ENCODE measurements at places on chromosomes 3 and 15.

DNA sequence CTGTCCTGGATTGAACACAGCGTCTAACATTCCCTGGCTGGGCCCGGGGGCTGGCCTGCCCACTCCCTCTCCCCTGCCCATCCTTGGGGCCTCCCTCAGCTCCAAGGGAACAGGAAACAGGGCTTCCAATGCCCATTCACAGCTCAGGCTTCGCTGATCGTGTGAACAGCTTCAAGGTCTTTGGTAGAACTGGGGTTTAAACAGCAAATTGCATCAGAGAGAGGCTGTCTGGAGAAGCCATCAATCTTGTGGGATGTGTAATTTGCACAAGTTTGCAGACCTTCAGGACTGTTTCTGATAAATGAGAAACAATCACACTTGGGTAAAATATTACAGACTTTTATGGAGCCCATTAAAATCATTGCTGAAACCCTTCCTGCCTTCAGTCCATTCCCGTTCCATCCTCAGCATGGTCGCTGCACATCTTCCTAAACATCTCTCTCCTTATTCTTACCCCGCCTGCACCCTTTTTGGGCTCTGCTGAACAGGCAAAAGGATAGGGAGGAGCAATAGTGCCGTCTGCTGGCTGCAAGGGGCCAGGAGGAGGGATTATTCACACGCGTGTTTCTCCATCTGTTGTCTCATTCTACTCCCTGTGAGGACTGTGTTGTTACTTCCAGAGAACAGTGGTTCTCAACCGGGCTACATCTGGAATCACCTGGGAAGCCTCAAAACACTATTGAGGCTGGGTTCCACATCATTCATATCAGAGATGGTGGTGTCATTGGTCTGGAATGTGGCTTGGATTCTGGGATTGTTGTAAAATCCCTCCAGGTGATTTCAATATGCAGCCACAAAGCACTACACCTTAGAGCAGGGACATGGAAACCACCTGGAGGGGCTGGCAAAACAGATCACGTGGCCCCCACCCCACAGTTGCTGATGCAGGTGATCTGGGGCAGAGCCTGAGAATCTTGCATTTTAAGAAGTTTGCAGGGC is 116.3 kb downstream of the CLSTN2 start:
- DNase-seq: no peak

GRCh38 chr3:194487289-194488054 is 670 bp upstream of the ATP13A3 start:
- DNase-seq: no peak

GRCh38 chr15:39777496-39777895 is 5.1 kb downstream of the FSIP1 start:
- no peak for DNase-seq

DNA sequence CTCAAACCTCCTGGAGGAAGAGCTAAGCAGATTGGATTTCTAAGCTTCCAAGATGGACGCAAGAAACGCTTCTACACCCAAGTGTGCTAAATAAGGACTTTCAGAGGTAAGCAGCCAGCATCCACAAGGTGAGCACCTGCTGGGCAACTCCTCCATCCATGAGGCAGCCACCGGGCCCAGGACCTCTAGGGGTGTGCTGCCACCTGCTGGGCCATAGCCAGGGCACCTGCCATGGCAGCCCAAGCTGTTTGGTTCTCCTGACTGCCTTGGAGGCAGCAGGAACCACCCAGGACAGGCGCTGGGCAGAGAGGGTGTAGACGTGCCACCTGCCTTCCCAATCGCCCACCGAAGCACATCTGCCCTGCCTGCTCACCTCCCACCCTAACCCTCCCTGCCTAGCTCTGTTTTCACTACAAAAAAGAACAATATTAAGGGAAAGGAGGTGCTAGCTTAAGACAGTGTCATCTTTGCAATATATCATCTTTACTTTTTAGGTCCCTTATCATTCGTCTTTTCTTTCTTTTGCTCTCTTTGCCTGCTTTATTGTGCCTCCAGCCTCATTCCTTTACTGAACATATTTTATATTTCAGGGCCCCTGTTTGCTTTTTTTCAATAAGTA is 12.9 kb downstream of the C15orf62 start:
- DNase-seq: no peak

DNA sequence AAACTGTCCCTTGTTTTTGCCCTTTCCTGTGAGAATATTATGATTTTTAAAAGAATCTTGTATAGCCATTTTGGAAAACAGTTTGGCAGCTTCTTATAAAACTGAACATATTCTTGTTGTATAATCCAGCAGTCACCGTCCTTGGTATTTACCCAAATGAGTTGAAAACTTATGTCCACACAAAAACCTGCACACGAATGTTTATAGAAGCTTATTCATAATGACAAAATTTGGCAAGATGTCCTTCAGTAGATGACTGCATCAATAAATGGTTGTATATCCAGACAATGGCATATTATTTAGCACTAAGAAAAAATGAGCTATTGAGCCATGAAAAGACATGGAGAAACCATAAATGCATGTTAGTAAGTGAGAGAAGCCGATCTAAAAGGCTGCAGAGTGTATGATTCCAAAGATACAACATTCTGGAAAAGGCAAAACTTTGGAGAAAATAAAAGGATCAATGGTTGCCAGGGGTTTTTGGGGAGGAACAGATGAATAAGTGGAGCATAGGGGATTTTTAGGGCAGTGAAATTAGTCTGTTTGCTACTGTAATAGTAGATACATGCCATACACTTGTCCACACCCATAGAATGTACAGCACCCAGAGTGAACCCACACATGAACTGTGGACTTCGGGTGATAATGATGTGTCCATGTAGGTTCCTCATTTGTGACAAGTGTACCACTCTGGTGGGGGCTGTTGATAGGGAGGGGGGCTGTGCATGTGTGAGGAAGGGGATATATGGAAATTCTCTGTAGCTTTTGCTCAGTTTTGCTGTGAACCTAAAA is 31.7 kb downstream of the LIMD1 start:
- DNase-seq: no peak
